Sciatic nerve (tissue), 2 donors: ENCODE measurements at places on chromosomes 3 and 15. TPM values are rescaled to one million over a fixed set of nuclear protein-coding genes. Genes with fewer than 3 reads are reported as not detected.

- DNase-seq: no peak
Observed at GRCh38 chr3:133093366-133093765, 55.2 kb downstream of the TMEM108 start.

Gene MYLK
- 51.1 TPM for total RNA-seq

DNA sequence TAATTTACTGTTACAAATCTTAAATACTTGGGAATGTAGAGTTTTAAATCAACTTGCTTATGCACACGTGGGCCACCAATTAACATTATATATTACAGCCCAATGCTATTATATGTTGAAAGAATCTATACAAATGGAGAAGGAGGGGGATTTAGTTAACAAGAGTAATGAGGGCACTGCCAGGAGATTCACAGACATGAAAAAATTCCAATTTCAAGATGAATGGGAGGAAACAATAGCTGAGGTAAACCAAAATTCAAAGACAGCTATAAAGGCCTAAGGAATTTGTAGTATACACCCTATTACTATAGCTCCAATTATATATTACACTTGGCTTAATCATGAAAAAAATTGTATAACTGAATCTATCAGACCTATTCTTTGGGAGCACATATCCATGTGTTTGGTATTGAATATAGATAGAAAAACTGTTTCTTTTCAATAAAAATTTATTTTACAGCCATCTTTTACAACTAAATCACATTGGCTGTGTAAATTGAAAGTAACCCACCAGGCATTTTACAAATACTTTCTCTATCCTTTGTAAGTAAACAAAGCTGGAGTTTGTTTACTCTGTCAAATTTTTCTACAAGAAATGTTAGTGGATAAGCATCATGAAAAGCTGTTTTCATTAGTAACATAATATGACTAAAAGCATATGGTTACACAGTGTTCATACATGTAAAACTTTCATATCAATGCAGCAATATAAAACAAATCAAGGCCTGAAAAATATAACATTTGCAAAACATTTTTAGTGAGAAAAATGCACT, 1045.8 kb downstream of the ROBO1 start:
- no peak for DNase-seq

DNA sequence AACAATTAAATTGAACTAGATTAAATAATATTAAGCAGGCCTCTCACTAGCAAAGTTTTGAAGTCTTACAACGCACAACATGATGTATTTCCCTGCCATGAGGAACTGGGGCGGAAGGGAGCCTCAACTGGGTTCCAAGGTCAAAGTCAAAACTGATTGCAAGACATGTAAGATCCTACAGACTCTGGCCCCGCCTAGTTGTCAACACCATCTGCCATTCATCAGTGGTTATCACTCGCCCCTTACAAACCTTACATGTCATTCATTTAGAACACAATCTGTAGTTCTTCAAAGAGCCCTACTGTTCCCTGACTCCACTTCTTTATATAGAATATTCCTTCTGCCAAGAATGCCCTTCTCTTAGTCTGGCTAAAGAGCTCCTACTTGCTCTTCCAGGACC, 10.0 kb downstream of the ATP13A3 start:
- DNase-seq: no peak

DNA sequence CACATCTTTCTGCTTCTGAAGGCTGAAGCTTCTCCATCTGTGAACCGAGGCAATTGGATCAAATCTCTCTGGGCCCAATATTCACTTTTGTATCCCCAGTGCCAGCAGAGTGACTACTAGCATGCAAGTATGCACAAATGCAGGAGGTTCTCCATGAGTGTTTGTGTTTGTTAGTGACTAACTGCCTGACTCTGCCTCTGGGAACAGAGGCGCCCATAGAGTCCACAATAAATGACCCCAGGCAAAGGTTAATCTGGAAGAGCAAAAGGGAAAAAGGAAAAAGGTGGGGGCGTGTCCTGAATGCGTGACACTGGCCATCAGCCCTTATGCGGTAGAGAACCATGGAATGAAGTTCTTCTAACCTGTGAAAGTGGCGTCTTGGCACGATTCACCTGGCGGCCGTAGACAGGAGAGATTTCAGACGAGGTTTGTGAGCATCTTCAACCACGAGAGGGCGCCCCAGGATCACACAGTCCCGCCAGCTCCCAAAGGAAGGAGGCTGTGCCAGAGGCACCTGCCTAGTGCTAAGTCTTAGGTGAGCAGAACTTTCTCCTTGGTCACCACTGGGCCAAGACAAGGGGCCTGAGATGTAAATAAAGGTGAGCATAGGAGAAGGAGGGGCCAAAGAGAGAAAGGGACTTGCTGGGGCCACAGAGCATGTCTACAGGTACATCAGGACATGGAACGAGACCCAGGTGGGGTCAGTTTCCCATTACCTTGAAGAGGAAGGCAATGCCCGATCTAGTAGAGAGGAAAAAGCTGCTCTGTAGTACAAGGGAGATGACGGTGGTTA, 44.2 kb downstream of the RBPMS2 start:
- peak; percentile 92 for DNase-seq

GRCh38 chr3:16378920-16379319, 113.9 kb downstream of the OXNAD1 start:
- DNase-seq: no peak

- no peak for DNase-seq
Observed at GRCh38 chr3:102200560-102200959, 234.3 kb upstream of the ZPLD1 start.
